Mesothelial cell of epicardium (in vitro differentiated cells): ENCODE measurements at places on chromosomes 1 and 21.

- DNase-seq, result no peak
Measured at GRCh38 chr1:210917560-210918169, 216.3 kb downstream of the KCNH1 start.

DNA sequence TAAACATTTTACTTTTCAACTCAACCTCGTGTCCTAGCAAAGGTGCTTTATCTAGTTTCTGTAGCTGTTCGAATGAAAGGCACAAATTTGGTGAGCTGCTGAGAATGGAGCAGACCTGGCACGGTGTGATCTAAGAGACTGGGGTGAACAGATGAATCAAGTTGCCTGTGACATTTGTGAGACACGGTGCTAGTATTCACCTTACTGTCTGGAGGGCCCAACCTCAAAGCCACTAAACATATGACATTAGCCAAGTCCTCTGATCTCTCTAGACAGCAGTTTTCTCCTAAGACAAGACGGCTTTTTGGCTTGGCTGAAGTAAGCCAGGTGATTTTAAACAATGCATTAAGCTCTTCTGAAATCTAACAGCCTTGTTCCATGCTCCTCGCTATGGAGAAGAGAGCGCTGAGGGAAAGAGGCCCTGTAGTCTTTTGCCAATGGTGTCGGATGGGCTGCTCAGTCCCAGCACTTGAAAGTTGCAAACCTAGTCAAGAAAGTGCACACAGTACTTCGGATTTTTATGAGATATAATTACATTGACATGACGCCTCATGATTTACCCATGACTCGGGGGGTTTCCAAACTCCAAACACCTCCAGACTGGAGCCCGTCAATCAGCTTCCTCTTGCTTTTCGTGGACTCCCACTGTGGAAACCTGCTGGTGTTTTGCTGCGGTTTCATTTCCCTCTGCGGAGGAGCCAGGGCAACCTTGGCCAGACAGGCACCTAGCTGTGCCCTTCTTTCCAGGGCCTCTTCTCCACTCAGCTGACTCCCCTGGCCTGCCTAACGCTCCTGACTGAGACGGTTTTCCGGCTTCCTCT, 794 bp upstream of the TOR3A start:
- DNase-seq, result no peak

DNA sequence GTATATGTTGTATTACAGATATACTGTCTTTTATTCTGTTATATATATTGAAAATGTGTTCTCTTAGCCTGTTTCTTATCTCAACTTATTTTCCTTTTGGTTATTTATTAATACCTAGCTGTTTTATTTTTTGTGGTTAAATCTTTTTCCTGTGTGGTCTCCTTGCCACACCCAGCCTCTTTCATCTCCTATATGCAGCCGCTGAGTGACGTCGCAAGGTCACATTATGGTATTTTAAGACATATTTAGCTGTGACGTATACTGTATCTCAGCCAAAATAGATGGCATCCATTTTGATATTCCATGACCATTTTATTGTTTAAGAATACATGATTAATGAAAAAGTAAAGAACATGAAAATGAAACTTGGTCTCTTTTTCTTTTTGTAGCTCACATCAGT, 29.1 kb downstream of the CENPF start:
- no peak for DNase-seq

DNA sequence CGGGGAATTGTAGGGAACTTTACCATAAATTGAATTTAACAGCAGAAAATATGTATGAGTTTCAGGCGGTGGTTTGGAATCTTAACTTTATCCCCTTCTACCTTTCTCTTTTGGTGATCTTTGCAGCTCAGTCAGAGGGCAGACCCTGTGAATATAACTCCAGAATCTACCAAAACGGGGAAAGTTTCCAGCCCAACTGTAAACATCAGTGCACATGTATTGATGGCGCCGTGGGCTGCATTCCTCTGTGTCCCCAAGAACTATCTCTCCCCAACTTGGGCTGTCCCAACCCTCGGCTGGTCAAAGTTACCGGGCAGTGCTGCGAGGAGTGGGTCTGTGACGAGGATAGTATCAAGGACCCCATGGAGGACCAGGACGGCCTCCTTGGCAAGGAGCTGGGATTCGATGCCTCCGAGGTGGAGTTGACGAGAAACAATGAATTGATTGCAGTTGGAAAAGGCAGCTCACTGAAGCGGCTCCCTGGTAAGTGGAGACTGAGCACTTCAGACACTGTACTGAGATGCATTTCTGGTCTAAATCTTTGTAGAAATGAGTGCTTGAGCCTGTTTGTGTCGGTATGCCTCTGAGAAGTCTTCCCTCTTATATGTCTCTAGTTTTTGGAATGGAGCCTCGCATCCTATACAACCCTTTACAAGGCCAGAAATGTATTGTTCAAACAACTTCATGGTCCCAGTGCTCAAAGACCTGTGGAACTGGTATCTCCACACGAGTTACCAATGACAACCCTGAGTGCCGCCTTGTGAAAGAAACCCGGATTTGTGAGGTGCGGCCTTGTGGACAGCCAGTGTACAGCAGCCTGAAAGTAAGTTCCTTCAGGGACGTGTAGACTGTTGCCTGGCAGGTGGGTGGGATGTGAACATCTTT, 1.5 kb downstream of the CCN1 start:
- DNase-seq, result no peak

DNA sequence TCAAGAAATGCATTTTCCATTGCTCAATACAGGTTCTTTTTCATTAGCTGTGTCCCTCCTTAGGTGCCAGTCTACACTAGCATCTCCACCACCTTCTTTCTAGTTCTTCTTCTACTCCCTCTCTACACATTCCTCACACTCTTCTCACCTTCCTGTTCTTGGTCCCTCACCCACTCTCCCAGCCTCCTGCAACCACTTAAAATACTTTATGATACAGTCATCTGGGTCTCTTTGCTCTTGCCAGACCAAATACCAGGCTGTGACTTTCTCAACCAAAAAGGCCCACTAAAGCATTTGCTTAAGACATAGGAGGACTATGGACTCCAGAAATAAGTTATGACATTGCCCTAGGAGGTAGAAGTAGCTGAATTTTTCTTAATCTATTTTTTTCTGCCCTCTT, 35.1 kb downstream of the PIGM start:
- no peak for DNase-seq

DNA sequence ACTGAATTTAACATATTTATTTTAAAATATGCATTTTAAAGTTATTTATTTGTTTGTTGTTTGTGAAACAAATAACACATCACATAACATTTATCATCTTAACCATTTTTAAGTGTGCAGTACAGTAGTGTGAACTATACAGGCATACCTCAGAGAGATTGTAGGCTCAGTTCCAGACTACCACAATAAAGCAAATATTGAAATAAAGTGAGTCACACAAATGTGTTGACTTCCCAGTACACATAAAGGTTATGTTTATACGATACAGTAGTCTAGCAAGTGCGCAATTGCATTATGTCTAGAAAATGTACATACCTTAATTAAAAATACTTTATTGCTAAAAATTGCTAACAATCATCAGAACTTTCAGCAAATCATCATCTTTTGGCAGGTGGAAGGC, 739.4 kb upstream of the ADGRL4 start:
- DNase-seq, result no peak
